Epithelial cell of prostate (primary cell): ENCODE measurements at places on chromosomes 11 and 22.

DNA sequence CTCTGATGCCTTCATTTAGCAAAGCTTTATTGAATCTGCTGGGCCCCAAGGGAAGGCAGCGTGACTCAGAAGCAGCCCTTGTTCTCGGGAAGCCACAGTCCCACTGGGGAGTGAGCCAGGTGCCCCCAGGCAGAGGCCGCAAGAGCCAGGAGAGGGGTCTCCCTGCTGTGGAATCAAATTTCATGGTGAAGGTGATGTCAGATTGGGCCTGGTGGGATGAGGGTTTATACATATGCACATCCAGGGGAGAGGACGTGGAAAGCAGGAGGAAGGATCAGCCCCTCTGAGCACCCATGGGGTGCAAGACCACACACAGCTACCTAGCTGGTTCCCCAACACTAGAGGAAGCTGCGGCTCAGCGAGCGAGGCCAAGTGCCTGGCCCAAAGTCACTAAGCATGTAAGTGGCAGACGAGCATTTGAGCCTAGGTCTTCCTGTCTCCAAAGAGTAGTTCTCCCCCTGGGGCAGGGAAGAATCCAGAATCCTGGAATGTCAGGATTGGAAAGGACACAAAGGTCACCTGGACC, 2.0 kb downstream of the SYNGR1 start:
- DNase-seq: no peak

DNA sequence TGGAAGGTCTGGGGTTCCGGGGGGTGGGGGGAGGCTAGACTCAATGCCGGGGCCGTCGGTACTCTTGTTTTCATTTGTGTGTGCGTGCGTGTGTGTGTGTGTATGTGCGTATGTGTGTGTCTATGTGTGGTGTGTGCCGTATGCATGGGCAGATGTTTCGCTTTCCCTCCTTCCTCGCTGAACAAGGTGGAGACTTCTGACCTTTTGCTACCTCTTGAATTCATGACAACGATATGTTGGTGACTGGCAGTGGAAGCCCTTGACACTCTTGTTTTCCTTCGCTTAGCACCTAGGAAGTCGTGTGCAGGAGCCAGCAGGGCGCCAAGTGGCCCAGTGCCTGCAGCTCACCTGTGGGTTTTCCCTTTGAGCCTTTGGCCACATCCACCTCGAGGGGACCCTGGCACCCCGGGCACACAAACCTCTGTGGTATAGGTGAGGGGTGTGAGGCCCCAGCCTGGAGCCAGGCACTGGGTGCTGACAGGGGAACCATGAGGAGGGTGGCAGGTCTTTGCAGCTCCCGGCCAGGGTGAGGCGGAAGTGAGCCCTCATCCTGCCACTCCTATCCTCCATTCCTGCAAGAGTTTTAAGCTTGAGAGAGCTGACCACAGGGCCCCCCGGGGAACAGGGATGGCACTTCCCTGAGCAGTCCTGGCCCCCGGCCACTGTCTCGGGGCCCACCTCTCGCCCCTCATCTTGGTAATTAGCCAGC, 19.3 kb upstream of the TMEM191C start:
- DNase-seq: no peak

GRCh38 chr22:37427135-37427710, at the start of gene ELFN2:
Gene ELFN2 (minus strand): TSS chr22:37427479. CDS start chr22:37375534, 51,945 bp downstream.
- no peak for DNase-seq

GRCh38 chr11:70140711-70141485, 62.2 kb upstream of the FADD start:
- DNase-seq: no peak
